ENCODE measurements at places on chromosomes 16 and 17.

- H3K27me3 ChIP-seq, result peaks cover 9% of the 10 kb centered on the region
- peaks cover 4% of the 10 kb centered on the region for H3K36me3 ChIP-seq
- DNase-seq, result no peak
- peak overlapping the region; percentile 70 for H3K4me3 ChIP-seq
- peaks cover 39% of the 10 kb centered on the region for H3K4me1 ChIP-seq
These were observed 7.5 kb downstream of the LDHD start for GRCh38 chr16:75108792-75109731.

DNA sequence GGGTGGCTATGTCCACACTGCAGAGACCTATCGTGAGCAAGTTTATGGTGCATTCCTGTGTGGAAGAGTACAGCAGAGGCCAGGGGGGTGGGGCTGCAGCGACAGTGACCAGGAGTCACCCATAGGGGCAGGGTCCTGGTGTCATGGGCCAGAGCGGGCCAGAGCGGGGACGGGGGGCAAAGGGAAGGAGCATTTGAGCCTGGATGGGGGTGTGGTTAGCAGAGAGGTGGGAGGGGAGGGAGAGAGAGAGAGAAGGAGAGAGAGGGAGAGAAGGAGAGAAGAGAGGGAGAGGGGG lies 17.8 kb downstream of the JPH3 start:
- no peaks in the 10 kb centered on the region for H3K36me3 ChIP-seq
- no peak for DNase-seq
- peaks cover 2% of the 10 kb centered on the region for H3K27me3 ChIP-seq
- no peak overlapping the region for H3K4me3 ChIP-seq

- no peak overlapping the region for H3K4me3 ChIP-seq
- H3K27ac ChIP-seq, result no peak overlapping the region
- peaks cover 3% of the 10 kb centered on the region for H3K4me1 ChIP-seq
- H3K27me3 ChIP-seq, result peaks cover 19% of the 10 kb centered on the region
- no peaks in the 10 kb centered on the region for H3K36me3 ChIP-seq
These were observed 4.1 kb downstream of the FAM171A2 start for GRCh38 chr17:44359458-44360143.

- no peak for DNase-seq
- peaks cover 4% of the 10 kb centered on the region for H3K27me3 ChIP-seq
- H3K4me1 ChIP-seq, result peaks cover 4% of the 10 kb centered on the region
- no peak overlapping the region for H3K27ac ChIP-seq
- no peaks in the 10 kb centered on the region for H3K36me3 ChIP-seq
- no peak overlapping the region for H3K4me3 ChIP-seq
These were observed 13.5 kb downstream of the CACNA1G start for GRCh38 chr17:50573866-50574611.

DNA sequence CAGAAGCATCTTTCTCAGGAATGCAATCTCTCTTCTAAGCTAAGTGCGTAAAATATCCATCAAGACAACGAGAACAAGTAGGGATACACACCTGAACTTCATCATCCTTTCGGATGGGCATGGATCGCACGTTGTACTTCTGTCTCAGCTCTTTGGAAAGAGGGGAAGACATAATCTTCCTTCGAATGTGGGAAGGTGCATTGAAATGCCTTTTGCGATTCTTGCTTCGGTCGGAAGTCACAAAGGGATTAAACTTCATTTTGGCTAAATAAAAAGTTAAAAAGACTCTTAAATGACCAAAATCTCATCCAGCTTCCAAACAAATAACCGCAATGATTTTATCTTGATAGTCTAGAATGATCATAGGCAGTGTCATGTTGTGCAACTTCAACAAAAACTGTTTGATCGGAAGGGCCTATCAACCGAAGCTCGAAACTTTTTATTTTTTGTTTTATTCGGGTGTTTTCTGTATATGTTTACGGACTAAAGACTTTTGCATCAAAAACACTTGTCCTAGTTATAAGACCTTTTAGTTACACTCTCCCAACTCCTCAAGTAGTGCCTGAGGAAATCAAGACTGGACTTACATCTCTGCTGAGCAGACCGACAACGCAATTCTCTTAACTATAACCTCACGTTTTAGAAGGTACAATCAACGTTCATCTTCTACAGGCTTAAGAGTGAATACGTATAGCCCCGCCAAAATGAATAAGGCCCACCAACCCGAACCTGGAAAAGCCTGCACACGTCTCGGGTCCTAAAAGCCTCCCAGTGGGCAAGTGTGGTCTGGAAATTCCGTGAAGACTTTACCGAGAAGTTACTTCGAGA lies 727 bp downstream of the RPL26 start:
- peak overlapping the region; percentile 92 for H3K4me3 ChIP-seq
- no peaks in the 10 kb centered on the region for H3K27me3 ChIP-seq
- H3K36me3 ChIP-seq, result peaks cover 31% of the 10 kb centered on the region
- peaks cover 43% of the 10 kb centered on the region for H3K4me1 ChIP-seq
- H3K27ac ChIP-seq, result peak overlapping the region; percentile 88

DNA sequence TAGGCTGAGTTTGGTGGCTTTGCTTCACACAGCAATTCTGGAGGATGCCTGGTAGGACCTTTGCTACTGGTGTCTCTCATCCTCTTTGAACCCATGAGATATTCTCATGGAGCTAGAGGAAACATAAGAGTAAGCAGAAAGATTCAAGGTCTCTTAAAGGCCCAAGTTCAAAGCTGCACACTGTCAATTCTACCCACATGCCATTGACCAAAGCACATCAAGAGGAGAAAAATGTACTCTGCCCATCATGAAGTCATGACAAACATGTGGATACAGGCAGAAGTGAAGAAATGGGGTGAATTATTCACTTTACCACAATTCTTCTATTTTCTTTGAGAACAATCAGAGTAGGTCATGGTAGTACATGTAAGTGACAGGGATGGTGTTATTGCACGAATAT lies 13.1 kb downstream of the SKA2 start:
- H3K4me1 ChIP-seq, result peaks cover 5% of the 10 kb centered on the region
- H3K36me3 ChIP-seq, result peaks cover 18% of the 10 kb centered on the region
- H3K4me3 ChIP-seq, result no peak overlapping the region

GRCh38 chr16:23337836-23338550 lies 35.9 kb downstream of the SCNN1B start:
- H3K27ac ChIP-seq, result no peak overlapping the region
- H3K27me3 ChIP-seq, result peaks cover 14% of the 10 kb centered on the region
- no peaks in the 10 kb centered on the region for H3K4me1 ChIP-seq
- no peaks in the 10 kb centered on the region for H3K36me3 ChIP-seq
- no peak for DNase-seq

- H3K4me1 ChIP-seq, result peaks cover 56% of the 10 kb centered on the region
- H3K4me3 ChIP-seq, result peak overlapping the region; percentile 93
- H3K27ac ChIP-seq, result peak overlapping the region; percentile 97
- no peaks in the 10 kb centered on the region for H3K27me3 ChIP-seq
- H3K36me3 ChIP-seq, result peaks cover 12% of the 10 kb centered on the region
These were observed 2.9 kb downstream of the RNASEK start for GRCh38 chr17:7014995-7015958.

DNA sequence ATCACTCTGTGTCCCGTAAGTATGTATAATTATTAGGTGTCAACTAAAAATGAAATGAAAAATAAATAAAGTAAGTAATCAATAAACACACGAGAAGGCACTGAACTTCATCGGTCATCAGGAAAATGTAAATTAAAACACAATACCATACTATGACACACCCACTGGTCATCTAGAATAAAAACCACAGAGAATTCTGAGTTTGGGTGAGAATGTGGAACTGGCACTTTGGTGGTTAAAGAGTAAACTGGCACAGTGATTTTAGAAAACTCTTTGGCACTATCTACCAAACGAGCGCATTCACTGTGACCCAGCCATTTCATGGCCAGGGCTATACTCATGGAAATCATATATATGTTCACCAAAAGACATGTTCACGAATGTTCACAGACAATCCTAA lies 98.2 kb downstream of the HS3ST3A1 start:
- H3K27ac ChIP-seq, result no peak overlapping the region
- no peak overlapping the region for H3K4me3 ChIP-seq
- no peaks in the 10 kb centered on the region for H3K4me1 ChIP-seq
- H3K36me3 ChIP-seq, result no peaks in the 10 kb centered on the region
- no peak for DNase-seq

GRCh38 chr16:11302977-11303376 lies 21.8 kb upstream of the PRM1 start:
- no peaks in the 10 kb centered on the region for H3K36me3 ChIP-seq
- no peak for DNase-seq
- H3K4me3 ChIP-seq, result no peak overlapping the region
- H3K27me3 ChIP-seq, result no peaks in the 10 kb centered on the region

DNA sequence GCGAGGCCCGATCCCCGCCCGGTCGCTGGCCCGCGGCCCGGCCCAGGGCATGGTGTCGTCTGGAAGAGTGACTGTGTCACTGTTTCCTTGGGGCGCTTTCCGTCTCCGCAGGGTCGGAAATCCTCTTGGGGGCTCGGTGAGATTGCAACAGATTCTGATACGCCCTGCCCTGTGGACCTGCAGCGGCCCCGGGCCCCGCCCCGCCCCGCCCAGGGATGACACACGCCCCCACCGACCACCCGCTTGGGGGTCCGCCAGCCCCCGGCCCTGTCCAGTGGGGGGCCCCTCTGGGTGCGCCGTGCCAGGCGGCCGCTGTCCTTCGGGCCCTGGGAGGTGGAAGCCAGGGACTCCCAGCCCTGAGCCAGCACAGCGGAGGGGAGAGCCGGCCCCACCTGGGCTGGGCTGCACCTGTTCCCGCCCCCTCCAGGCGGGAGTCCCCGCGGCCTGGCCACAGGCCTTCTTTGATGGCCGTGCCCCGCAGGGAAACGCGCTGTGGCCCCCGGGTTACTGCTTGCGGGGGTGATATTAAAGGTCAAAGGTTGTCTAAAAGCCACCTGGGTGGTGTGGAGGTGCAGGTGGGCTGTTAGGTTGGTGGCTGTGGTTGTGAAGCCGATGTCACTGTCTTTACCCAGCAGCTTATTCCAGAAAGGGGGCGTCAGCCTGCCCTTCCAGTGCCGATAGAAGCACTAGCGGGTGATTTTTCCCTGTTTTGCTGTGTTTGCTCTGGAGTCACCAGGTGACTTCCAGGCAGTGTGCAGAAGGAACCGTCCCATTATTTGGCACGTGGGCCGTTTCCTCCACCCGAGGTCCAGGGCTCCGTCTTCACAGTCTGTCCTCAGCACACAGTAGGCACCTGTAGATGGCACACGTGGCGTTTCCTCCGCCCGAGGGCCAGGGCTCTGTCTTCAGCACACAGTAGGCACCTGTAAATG lies 752 bp downstream of the TBC1D24 start:
- no peak overlapping the region for H3K27ac ChIP-seq
- peaks cover 11% of the 10 kb centered on the region for H3K27me3 ChIP-seq
- peaks cover 10% of the 10 kb centered on the region for H3K4me1 ChIP-seq
- DNase-seq, result peak; percentile 65

GRCh38 chr16:89123831-89124100 lies 30.1 kb downstream of the ACSF3 start:
- H3K4me3 ChIP-seq, result no peak overlapping the region
- H3K4me1 ChIP-seq, result peaks cover 7% of the 10 kb centered on the region
- H3K27me3 ChIP-seq, result no peaks in the 10 kb centered on the region

- no peaks in the 10 kb centered on the region for H3K27me3 ChIP-seq
- DNase-seq, result no peak
- no peak overlapping the region for H3K4me3 ChIP-seq
- H3K4me1 ChIP-seq, result no peaks in the 10 kb centered on the region
- H3K27ac ChIP-seq, result no peak overlapping the region
These were observed 11.2 kb downstream of the SULT1A2 start for GRCh38 chr16:28585674-28586073.
